ENCODE measurements at places on chromosomes 7 and 10.

- DNase-seq = no peak
Measured at GRCh38 chr7:34067005-34067778, 161.9 kb downstream of the BMPER start.

DNA sequence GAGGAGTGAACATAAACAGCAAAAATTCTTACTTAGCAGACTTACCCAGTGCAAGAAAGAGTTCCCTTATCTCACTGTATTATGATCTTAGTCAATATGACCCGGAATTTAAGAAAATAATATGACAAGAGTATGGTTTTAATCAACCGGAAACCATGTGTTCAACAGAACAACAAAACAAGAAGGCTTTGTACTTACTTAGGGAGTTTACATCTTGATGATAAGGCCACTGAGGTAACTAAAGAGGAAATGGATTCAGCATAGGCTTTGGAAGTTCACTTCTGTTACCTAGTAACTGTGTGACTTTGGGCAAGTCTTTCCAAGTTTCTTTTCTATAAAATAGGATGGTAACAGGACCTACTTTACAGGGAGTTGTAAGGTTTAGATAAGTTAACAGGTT, 7.4 kb upstream of the FAS start:
- DNase-seq = no peak

DNA sequence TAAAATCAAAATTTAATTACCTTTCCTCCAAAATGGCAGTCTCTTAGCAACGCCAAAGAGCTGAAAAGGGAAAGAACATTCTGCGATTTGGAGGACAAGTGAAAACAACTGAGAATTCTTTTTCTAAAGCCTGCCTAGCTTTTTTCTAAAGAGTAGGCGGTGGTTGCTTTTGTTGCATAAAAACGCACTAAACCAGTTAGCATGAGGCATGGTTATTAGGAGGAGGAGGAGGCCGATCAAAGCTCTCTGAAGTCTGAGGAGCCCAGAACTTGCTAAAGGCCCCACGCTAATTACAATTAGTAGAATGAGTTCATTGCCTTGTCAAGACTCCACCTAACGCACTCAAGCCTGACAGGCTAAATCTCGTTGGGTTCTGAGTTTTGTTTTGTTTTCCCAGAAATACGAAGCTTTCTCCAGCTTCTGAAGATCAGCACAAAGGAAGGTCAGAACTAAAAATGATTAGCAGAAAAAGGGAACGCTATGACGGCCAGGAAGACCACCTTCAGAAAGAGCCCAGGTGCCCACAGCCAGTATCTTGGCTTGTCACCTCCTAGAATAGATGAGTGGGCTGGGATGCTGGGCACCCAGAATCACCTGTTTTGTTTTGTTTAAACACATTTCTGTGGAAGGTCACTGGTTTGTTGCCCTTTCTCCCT, 72.0 kb downstream of the FGFR2 start:
- DNase-seq = no peak

DNA sequence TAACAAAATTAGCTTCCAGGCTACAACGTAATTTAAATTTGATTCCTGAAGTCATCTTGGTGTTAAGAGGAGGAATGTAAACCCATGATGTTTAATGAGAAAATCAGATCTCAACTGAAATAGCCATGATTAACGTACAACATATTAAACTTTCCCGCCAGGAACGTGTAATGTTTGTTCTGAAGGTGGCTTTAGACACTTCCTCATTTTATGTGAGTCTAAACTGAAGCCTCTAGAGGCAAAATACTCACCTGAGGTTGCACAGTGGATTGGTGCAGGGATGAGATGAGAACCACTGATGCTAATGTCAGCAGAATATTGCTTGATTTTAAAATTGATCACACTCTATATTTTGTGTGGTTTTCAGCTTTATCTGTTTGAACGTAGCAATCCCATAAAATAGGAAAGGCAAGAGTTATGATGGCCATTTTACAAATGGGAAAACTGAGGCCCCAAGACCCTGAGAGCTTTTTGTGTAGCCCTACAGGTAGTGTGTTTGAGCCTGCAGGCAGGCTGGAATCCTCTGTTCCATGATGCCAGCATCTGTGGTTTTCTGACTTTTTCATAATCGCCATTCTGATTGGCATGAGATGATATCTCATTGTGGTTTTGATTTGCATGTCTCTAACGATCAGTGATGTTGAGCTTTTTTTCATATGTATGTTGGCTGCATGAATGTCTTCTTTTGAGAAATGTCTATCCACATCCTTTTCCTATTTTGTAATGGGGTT, 243.7 kb upstream of the BMPER start:
- no peak for DNase-seq

DNA sequence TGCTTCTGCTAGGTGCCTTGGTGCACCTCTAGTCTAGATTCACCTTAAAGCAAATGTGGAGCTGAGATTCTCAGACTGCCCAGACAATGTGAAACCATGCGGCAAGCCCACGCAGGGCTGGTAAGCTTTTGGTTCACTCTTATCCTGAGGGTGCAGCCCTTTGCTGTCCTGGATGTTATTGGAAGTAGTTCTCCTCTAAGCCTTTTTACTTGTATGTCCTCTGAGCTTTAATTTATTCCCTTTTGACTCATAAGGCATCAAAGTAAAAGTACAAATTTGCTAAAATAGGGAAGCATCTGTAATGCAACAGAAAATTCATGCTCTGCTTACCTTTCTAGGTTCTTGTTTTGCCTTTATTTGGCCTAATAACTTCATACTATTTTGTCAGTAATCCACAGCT, 186.8 kb downstream of the MACC1 start:
- no peak for DNase-seq

DNA sequence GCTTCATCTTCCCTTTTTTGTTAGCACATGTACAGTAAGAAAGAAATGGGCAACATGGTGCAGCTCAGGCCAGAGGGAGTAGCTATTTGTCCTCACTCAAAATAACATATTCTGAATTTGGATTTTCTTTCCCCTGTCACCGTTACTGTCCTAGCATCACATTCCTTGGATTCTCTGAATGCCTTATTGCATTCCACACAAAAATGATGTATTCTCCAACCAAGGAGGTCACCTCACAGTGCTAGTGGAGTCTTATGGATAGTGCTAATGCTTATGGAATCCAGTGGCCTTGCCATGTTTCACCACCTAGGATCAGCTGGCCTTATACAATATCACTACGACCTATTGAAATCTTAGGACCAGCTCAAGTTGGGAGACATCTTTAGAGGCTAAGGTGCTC, 7.2 kb downstream of the PRSS58 start:
- DNase-seq = no peak

GRCh38 chr7:16581286-16581685, 54.7 kb downstream of the LRRC72 start:
- DNase-seq = no peak

DNA sequence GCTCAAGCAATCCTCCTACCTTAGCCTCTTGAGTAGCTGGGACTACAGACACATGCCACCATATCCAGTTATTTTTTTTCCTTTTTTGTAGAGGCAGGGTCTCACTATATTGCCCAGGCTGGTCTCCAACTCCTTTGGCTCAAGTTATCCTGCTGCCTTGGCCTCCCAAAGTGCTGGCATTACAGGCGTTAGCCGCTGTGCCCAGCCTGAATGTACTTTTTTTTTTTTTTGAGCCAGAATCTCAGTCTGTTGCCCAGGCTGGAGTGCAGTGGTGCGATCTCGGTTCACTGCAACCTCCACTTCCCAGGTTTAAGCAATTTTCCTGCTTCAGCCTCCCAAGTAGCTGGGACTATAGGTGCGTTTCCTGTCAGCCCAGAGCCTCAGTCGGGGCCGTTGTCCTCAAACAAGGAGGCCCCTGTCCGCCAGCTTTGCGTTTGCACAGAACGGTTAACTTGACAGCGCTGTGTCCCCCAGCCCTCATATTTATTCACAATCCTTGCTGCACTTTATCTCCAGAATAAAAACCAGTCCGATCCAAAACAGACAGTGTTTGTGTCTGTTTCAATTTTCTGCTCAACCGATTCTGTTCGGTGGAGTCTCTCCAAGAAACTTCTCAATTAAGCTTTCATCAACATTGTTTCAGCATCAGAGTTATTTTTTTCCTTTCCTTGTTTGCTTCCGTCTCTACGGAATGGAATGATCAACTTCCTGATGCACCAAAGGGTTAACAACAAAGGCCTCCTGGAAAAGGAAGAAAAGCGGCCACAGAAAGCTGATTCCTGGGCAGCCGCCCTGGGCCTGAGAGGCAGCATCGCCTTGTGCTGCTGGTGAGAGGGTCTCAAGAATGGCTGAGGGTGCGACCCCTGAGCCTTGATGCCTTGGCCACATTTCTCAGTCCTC, 64.5 kb downstream of the PDIA4 start:
- no peak for DNase-seq

DNA sequence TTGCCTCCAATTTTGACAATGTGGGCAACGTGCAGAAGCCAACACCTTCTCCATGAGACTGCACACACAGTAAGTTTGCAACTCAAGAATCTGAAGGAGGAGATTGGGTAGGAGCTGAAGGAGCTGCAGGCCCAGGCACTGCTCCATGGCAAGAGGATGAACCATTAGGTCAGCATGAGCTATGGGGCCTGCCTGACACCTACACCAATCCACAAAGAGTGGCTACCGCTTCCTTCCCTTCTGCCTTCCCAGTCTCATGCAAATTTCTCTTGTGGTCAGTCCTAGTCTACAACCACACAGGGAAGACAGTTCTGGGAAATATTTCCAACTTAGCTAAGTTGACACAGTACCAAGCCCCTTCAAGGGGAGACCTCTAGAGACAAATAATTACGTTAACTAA, 142.0 kb upstream of the ADO start:
- DNase-seq = no peak
